ENCODE measurements at places on chromosomes 11 and 22. TPM values are rescaled to one million over a fixed set of nuclear protein-coding genes. Genes with fewer than 3 reads are reported as not detected.

The SYT8 gene
- total RNA-seq = not detected

The PTPRJ gene
- total RNA-seq = 75.2 TPM

The MUC5B gene
- not detected for total RNA-seq

The RASGRP2 gene
- total RNA-seq = 293 TPM

The LINC01488 gene
- not detected for total RNA-seq

The PLEKHB1 gene
- 13.6 TPM for total RNA-seq

The MPPED1 gene
- total RNA-seq = not detected

The GGTLC2 gene
- not detected for total RNA-seq

The APOBEC3C gene
- 144 TPM for total RNA-seq

The CAPN5 gene
- 0.89 TPM for total RNA-seq

The FGF19 gene
- not detected for total RNA-seq

The RFPL2 gene
- total RNA-seq = 0.30 TPM

The TBX10 gene
- not detected for total RNA-seq

The MN1 gene
- 0.10 TPM for total RNA-seq

The DYNC2H1 gene
- 1.3 TPM for total RNA-seq

The MMP1 gene
- not detected for total RNA-seq

The COA4 gene
- 54.4 TPM for total RNA-seq

The SLN gene
- total RNA-seq = not detected

The C11orf86 gene
- total RNA-seq = not detected

Measured in activated CD4-positive, alpha-beta T cell treated with anti-CD3 and anti-CD28 coated beads, Interleukin-2, amount 10 ng/mL, durations not matched to agents 7 days and 5 days (primary cell).